ENCODE measurements at places on chromosomes 13 and 19.

- no peak for DNase-seq
Measured at GRCh38 chr13:113929628-113930615, 44.0 kb downstream of the C13orf46 start.

DNA sequence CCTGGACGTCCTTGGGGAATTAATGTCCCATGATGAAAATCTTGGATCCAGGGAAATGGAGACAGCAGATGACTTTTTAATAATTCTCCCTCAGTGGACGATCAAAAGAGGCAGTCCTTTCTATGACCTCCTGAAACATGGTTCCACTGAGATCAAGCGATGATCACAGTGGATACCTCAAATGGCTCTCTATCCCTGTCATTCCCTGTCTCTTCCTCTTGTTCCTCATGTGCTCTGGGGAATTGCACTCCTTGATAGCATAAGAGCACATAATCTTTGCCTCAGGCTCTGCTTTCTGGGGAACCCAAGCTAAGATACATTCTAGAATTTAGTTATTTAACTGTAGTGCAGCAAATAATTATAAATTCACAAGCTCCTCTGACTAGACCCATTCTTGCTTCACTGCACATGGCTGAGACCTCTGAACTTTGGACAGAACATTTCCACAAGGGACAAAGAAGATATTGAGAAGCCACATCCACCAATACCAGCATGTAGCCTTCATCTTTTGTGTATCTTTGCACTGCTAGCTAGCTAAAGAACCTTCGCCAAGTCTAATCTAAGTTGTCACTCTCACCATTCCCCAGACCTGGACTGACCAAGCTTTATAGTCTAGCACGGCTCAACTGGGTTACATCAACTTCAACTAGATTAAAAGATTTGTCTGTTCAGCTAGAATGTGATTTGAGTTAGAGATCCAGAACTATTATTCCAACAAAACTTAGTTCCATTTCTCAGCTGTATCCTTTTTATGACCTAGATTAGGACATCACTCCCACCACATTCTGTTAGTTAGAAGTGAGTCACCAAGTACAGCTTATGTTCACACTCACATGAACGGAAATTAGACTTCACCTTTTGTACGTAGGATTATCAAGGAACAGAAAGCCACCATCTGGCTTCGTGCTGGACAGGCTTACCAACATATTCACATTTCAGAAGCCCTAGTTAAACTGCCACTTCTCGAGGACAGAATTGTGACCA is 142.7 kb downstream of the SUCLA2 start:
- no peak for DNase-seq

DNA sequence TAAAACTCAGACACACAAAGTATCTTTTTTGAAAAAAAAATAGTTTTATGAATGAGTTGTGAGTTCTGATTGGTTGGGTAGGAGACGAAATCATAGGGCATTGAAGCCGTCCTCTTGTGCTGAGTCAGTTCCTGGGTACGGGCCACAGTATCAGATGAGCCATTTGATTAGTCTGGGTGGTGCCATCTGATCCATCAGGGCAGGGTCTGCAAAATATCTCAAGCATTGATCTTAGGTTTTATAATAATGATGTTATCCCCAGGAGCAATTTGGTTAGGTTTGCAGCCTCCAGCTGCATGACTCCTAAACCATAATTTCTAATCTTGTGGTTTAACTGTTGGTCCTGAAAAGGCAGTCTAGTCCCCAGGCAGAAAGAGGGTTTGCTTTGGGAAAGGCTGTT is 1310.6 kb downstream of the SLITRK1 start:
- DNase-seq, result no peak

DNA sequence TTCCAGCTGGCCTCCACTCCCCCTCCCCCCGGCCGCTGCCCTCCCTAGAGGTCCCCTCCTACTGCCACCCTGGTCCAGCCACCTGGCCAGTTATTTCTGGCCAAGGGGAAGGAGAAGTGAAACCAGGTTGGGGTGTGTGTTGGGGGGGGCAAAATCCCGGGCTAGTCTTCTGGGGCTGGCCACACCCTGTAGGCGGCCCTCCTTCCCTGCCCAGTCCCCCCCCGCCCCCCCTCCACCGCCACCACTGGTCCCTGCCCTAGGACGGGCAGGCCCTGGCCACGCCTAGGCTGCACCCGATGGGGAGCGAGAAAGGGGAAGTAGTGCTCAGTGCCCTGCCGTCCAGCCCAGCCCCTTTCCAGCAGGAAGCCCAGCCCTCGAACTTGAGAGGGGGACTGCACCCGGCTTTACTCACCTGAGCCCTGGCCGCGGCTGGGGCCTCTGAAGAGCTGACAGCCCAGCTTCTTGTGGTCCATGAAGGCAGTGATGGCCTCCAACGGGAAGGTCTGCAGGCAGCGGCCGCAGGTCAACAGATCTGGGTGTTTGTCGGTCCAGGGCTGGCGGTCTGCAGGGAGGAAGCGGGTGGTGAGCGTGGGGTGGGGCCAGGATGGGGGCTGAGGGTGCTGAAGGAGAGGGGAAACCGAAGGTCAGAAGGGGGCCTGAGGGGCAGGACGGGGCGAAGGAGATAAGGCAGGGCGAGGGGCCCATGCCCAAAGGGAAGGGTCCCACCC is 813 bp downstream of the ZNF296 start:
- no peak for DNase-seq

GRCh38 chr13:42981317-42981716 is 10.7 kb downstream of the EPSTI1 start:
- DNase-seq, result no peak

GRCh38 chr13:79359064-79359463 is 47.0 kb downstream of the RBM26 start:
- no peak for DNase-seq

DNA sequence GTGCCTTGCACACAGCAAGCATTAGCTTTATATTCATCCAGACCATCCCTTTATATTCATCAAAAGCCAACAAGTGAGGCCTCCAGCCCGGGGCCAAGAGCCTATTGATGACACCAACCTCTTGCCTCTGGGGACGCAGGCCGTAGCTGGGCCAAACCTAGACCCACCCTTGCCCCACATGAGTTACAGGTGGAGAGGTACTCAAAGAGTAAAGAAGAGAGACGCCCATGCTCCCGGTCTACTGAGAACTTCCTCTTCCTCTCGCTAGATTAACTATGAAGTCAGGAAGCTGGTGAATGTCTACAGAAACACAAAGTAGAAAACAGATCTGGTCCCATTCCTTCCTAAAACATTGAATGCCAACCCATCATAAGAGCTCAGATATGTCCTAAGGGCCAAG is 3.8 kb upstream of the MLNR start:
- no peak for DNase-seq

DNA sequence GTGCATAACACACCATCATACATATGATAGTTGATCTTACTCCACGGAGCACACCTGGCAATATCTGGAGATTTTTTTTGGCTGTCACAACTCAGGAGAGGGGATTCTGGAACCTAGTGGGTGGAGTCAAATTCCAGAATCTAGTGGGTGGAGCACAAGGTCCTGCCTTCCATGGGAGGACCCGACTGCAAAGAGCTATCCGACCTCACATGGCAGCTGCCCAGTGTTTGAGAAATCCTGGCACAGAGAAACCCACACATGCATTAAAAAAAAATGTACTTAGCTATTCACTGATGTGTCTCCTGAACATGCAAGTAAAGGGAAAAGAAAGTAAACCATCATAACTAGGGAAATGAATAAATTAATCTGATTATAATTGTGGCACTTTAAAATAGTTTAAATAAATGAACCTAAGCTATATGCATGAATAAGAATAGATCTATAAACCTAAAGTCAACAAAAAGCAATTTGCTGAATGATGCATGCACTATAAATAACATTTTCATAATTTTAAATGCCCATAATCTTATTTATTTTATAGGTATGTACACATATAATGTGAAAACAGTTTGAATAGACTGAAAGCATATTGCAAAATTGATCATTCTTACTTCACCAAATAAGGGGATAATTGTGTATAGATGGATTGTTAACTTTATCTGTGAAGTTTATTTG is 300.3 kb downstream of the MYO16 start:
- DNase-seq, result no peak

- DNase-seq, result no peak
Measured at GRCh38 chr13:46640843-46641242, 87.9 kb downstream of the LRCH1 start.

GRCh38 chr13:33686772-33687480 is 131.0 kb upstream of the RFC3 start:
- no peak for DNase-seq

- DNase-seq, result no peak
Measured at GRCh38 chr19:49573425-49573824, 6.9 kb downstream of the NOSIP start.

GRCh38 chr13:112647256-112647655 is 42.6 kb upstream of the ATP11A start:
- no peak for DNase-seq

DNA sequence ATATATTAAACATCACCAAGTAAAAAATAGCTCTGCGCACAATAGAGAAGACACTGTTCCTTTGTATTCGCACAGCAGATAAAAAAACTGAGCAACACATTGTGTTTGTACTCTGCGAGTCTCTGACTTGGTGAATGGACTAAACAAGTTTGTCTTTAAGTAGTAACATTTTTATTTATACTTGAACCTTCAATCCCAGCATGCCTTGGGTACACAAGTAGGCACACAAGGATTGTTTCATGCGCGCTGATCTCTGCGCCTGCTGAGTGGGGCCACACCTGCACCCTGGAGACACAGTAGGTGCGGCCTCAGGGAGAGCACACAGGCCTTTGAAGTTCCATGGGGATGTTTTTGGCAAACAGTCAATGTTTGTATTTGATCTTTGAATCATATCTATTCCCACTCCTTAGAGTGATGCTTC is 318.9 kb downstream of the MYO16 start:
- DNase-seq, result no peak

DNA sequence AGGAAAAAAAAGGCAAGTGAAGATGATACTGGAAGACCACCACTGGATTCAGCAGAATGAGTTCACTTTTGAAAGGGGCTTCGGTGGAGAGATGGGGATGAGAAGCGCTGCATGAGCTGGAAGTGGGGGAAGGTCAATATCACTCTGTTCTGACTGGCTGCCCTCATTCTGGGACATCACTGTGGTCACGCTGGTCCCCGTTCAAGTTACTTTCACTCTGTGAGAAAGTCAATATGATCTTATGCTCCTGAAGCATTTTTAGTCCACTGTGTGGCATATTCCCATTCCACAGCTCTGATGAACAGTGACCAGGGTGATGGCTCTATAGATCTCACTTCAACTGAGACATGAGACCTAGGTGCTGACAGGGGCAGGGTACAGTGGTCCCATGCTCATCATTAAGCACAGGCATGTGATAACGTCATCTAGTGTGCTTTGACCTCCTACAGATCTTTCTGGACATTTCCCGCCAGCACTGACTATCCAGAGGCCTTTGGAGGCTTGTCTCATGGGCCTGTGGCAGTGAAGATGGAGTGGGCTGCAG is 40.2 kb upstream of the GPR183 start:
- DNase-seq, result no peak

DNA sequence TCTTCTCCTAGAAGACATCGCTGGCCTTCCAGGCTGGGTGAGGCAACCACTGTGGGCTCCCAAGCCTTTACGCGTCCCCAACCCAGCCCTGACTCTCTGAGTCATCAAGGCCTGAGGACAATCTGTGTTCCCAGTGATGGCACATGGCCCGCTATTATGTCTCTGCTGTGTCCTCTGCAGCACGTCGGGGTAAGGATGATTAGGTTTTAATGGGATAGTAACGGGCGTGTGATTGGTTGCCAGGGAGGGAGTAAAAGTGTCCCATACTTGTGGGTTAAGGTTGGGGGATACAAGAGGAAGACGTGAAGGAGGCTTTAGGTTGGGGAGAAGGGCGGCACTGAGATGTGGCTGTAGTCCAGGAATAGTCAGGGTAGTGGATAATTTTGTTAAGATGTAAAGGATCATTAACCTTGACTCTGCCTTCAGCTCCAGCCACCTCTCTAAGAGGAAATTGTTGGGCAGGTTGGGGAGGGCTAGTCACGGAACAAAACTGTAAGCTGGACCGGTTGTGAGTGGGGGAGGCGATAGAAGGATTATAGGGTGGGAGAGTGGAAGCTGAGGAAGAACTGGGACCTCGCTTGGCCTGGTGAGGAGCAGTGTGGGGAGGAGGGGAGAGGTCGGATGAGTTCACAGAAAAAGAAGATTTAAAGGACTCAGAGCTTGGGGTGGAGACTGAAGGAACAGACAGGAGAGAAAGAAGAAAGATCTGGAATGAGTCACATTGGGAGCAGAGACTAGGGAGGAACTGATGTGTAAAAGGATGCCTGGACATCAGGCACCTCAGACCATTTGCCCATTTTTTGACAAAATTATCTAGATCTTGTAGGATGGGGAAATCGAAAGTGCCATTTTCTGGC is 27.9 kb upstream of the IGFL1 start:
- no peak for DNase-seq

DNA sequence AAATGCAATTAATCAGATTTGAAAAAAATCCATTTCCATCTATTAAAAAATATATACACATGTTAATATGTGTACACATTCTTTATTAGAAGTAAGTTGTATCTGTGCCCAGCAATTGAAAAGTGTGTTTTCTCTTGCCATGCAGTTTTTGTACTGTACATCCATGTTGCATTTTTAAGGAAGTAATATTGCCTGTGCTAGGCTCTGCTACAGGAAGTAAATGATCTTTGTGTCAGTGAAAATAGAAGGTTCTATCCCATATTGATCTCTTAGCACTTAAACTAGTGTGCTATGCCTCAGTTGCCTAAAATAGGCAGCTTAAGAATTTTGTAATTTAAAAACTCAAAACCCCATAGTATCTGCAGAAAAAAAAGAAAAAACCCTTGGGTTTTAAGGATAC is 122.5 kb downstream of the CDK8 start:
- no peak for DNase-seq

DNA sequence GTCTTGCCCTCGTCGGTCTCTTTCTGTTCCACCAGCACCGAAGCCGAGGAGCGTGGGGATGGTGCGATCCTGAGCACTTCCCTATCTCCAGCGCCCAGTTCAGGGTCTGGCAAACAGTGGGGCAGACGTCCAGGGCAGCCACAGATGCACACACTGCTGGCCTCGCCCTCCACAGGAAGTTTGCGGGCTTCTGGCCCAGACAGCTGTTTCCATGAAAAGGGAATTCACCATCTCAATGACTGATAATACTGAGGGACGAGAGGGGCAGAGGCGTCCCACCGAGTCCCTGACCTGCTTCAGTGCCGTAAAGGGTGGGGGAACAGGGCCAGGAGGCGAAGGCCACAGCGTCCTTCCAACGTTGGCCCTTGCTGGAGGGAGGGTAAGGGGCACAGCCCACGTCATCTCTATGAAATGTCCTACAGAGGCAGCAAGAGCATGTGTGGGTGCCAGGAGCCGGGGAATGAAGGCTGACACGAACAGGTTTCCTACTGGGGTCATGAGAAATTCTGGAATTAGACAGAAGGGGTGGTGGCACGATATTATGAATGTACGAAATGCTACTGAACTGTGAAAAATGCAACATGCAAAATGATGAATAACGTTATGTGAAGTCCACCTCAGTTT is 19.5 kb downstream of the SHC2 start:
- DNase-seq, result no peak

DNA sequence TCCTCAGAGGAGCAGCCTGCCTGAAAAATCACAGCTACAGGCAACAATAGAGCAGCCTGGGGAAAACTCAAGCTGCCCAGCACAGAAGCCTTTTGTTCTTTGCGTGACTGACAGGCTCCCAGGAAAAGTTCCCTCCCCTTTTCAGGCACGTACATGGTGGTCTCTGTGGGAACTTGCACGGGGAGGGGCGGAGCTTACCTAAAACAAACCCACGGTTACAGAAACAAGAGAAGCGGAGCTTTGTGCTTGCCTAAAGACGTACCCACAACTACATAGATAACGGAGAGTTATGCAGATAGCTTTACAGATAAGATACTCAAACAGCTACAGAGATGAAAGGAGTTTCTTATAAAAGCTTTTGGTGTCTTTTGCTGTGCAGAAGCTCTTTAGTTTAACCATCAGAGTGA is 11.4 kb downstream of the ETFB start:
- DNase-seq, result peak; percentile 67

GRCh38 chr19:3057275-3057714 is 5.0 kb downstream of the TLE5 start:
- no peak for DNase-seq
